ENCODE measurements at places on chromosomes 1 and 21.

GRCh38 chr1:36582066-36582755 lies 99.5 kb upstream of the CSF3R start:
- DNase-seq = no peak

DNA sequence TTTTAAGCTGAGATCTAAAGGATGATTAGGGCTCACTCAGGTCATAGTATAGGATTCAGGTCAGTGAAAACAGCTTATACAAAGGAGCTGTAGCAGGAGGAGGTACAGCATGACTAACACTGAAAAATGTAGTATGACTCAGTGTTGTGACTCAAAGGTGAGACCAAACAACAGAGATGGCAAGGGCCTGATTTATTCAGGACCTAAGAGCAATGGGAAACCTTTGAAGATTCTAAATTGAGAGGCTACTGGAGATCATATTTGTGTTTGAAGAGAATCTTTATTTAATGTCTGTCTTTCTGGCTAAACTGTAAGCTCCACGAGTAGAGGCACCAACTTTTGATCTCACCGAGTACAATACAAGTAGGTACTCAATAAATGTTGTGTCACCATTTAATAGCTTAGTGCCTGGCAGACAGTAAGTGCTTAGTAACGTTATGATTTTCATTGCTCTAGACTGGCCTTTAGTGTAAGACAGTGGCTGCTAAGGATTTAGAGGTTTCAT lies 43.5 kb downstream of the PRKAA2 start:
- no peak for DNase-seq

DNA sequence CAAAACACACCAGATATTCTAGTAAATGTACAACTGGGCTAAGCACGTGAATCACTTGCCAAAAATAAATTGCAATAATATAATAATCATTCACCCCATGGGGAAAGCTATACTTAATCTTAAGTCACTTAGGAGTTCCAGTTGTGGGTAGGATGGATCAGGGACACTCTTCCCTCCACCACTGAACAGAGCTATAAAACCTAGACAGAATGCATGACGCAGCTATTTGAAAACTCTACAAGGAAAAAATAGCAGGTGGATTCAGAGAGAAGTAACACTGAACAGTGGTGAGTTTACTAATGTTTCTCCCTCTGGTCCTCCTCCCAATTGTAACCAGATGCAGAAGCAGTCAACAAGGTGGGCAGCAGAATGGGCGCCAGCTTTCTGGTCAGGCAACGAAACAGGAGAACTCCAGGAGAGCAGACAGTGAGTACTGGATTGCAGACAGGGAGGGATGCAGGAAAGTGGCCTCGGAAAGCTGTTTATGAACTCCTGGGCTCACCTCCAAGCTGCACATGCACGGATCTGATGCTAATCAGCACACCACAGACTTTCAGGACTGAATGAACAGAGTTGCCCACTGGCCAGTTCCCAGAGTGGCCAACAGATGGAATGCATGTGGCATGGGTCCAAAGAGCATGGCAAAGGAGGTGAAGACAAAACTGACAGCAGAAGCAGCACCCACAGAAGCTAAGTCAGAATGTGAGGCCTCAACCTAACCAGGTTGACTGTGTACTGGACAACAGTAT lies 41.4 kb downstream of the TARBP1 start:
- no peak for DNase-seq

GRCh38 chr1:21935393-21935804 lies 1.7 kb downstream of the HSPG2 start:
- DNase-seq = no peak

GRCh38 chr1:67564193-67564592 lies 120.8 kb upstream of the GADD45A start:
- DNase-seq = no peak

Measured in activated T-cell treated with anti-CD3 and anti-CD28 coated beads for 48 hours (primary cell).